ENCODE measurements at places on chromosomes 7 and 10.

GRCh38 chr10:1293636-1294435 is 237.7 kb downstream of the WDR37 start:
- DNase-seq = no peak

GRCh38 chr7:117126676-117127075 is 173.4 kb downstream of the ST7 start:
- DNase-seq = no peak

DNA sequence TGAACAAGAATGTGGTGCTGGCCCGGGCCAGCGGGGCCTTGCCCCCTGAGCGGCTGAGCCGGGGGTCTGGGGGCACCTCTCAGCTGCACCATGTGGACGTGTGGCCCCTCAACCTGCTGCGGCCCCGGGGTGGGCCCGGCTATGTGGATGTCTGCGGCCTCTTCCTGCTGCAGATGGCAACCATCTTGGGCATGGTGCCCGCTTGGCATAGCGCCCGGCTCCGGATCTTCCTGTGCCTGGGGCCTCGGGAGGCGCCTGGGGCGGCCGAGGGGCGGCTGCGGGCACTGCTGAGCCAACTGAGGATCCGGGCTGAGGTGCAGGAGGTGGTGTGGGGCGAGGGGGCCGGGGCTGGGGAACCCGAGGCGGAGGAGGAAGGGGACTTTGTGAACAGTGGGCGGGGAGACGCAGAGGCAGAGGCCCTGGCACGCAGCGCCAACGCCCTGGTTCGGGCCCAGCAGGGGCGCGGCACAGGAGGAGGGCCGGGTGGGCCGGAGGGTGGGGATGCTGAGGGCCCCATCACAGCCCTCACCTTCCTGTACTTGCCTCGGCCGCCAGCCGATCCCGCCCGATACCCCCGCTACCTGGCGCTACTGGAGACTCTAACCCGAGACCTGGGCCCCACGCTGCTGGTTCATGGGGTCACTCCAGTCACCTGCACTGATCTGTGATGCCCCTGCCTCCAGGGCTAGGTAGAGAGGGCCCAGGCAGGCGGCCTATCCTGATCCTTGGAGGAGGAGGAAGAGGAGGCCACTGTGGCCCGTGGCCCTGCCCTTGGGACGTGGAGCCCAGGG is 1.1 kb upstream of the TRIP6 start:
- DNase-seq = no peak

DNA sequence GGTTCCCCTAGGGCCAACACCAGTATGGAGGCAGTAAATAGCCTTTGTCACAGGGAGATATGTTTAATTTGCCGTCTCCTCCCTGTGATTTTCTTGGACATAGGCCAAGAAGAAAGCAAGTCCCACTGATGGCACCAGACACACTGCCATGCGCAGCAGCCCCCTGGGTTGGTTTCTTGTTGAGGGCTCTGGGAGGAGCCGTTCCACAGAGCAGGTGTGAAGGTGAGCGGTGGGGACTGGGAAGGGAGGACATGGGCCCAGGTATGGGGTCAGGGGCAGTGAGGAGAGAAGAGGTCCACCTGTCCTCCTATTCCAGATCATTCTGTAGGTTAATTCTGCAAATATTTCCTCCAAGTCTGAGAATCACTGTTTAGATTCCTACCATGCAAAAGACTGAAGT is 376.1 kb downstream of the PLXNA4 start:
- no peak for DNase-seq

DNA sequence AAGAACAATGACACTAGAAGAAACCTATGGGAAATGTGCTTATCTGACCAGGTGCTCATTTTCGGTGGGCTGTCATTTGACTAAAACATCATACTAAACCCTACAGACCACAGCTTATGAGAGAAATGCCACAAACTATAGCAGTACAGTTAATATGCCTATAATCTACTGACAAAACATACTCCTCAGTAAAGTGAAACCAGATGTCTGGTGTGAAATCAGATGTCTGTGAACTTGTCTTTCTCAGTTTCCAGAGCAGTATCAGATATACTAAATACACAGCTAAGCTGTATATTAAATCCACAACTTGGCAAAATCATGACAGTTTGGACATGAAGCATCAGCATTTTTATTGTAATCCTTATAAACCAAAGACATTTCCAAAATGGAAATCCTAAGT is 3.3 kb downstream of the IMMP2L start:
- DNase-seq = peak; percentile 23

DNA sequence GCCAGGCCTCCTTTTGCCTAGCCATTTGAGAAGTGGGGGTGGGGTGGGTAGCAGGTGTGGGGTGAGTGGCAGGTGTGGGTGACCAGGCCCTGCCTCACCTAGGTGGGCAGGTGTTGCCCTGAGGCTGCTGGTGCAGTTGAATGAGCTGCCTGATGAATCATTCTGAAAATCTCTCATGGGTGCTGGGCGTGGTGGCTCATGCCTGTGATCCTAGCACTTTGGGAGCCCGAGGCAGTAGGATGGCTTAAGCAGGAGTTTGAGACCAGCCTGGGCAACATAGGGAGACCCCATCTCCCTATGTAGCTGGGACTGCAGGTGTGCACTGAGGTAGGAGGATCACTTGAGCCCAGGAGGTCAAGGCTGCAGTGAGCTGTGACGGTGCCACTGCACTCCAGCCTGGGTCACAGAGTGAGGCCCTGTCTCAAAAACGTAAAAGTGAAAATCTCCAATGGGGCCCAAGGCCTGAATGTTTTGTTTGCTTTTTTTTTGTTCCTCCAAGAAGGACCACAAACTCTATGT is 17.7 kb downstream of the TSPAN14 start:
- DNase-seq = no peak

All from fibroblast of the aortic adventitia (primary cell).